T-cell (primary cell): ENCODE measurements at places on chromosomes 2 and 18.

DNA sequence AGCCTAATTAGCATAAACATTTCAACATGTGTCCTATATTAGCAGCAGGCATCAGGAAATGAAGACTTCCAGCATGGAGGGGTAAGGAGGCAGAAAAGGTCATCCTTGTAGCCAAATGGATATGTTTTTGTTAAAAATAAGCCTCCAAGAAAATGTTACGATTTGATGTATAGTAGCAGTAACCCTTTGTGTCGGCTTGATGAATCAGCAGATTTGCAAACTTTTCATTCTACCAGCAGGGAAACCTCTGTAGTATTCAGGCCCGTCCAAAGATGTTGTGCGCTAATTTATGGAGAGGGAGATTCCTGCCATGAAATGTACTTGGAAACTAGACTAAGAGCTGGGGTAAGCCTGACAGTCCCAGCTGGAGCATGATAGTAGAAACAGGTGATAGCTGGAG is 780.8 kb upstream of the KLHL29 start:
- H3K4me3 ChIP-seq, result no peak overlapping the region
- H3K27me3 ChIP-seq, result no peaks in the 10 kb centered on the region
- no peak overlapping the region for H3K27ac ChIP-seq
- no peak for DNase-seq
- no peaks in the 10 kb centered on the region for H3K4me1 ChIP-seq

- peaks cover 9% of the 10 kb centered on the region for H3K27me3 ChIP-seq
- no peak for DNase-seq
- no peak overlapping the region for H3K27ac ChIP-seq
- H3K36me3 ChIP-seq, result no peaks in the 10 kb centered on the region
- H3K4me1 ChIP-seq, result no peaks in the 10 kb centered on the region
These were observed 135.2 kb upstream of the HAAO start for GRCh38 chr2:42927334-42928160.

DNA sequence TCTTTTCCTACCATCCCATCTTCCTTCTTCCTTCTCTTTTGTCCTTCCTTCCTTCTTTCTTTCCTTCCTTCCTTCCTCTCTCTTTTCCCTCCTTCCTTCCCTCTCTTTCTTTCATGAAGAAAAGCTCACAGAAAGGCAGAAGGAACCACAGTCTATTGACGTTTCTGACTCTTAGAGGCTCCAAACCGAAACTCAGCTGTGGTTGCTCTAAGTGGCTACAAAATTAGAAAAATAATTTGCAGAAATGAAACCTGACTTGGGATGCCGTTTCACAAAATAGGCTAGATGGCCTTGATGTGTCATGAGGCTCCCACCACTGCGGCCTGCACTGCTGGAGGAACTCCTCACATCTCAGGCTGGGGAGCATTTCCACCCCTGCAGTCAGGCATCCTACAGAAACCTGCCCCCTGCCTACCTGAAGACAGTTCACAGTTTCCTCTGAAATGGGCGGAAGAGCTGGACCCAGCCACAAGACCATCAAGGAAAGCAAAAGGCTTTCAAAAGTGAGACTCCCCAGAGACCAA is 165.6 kb downstream of the SMAD7 start:
- H3K27ac ChIP-seq, result peak overlapping the region; percentile 17
- no peak for DNase-seq
- no peak overlapping the region for H3K4me3 ChIP-seq
- no peaks in the 10 kb centered on the region for H3K4me1 ChIP-seq
- no peaks in the 10 kb centered on the region for H3K36me3 ChIP-seq

GRCh38 chr2:37453027-37453426 is 108.6 kb downstream of the QPCT start:
- DNase-seq, result no peak
- H3K27me3 ChIP-seq, result no peaks in the 10 kb centered on the region
- H3K4me3 ChIP-seq, result peak overlapping the region; percentile 10
- H3K27ac ChIP-seq, result no peak overlapping the region

GRCh38 chr2:63743170-63743981 is 98.3 kb upstream of the UGP2 start:
- H3K4me1 ChIP-seq, result no peaks in the 10 kb centered on the region
- no peak for DNase-seq
- H3K4me3 ChIP-seq, result no peak overlapping the region
- H3K27me3 ChIP-seq, result no peaks in the 10 kb centered on the region
- H3K27ac ChIP-seq, result no peak overlapping the region
- no peaks in the 10 kb centered on the region for H3K36me3 ChIP-seq

DNA sequence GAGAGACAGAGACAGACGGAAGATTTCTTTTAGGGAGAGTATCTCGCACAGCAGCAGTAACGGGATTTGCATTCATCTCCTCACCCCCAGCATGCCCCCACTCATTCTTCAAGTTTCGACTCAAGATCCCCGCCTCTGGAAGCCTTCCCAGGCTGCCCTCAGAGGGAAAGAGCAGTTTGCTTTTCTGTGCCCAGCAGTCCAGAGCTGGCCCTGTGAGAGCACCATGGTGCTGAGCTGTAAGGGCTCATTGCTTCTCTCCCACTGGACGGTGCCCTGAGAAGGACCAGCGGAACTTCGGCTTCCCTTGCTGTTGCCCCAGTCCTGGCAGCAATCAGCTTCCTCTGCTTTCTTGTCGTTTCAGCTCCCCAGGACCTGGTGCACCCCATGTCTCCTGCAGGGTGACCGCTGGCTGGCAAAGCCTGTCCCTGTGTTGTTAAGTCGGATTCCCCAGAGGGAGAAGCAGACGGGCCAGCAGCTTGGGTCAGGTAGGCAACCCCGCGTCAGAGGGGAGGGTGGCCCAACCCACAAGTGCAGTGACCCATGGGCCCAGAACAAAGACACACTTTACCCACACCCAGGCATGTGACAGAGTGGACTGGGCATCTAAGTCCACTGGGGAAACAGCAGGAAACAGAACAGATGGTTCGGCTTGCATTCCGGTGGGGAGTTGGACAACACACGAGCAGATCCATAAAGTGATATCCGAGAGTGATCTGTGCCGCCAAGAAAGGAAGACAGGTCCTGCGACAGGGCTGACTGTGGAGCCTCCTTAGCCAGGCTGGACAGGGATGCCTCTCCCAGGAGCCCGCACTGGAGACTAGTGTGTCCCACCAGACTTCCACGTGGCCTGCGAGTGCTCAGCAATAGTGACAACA is 36.6 kb downstream of the TMEM177 start:
- H3K4me3 ChIP-seq, result no peak overlapping the region
- peaks cover 15% of the 10 kb centered on the region for H3K27me3 ChIP-seq
- DNase-seq, result no peak
- H3K4me1 ChIP-seq, result no peaks in the 10 kb centered on the region
- no peaks in the 10 kb centered on the region for H3K36me3 ChIP-seq

DNA sequence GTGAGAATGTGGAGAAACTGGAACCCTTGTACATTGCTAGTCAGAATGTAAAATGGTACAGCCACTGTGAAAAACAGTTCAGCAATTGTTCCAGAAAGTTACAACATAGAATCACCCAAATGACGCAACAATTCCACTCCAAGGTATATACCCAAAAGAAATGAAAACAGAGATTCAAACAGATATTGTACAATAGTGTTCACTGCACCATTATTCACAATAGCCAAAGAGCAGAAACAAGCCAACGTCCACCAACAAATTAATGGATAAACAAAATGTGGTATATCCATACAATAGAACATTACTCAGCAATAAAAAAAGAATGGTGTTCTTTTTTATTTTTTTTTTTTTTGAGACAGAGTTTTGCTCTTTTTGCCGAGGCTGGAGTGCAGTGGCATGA is 10.9 kb downstream of the CLASP1 start:
- H3K4me1 ChIP-seq, result peaks cover 6% of the 10 kb centered on the region
- H3K27me3 ChIP-seq, result no peaks in the 10 kb centered on the region
- H3K36me3 ChIP-seq, result no peaks in the 10 kb centered on the region
- no peak overlapping the region for H3K27ac ChIP-seq

DNA sequence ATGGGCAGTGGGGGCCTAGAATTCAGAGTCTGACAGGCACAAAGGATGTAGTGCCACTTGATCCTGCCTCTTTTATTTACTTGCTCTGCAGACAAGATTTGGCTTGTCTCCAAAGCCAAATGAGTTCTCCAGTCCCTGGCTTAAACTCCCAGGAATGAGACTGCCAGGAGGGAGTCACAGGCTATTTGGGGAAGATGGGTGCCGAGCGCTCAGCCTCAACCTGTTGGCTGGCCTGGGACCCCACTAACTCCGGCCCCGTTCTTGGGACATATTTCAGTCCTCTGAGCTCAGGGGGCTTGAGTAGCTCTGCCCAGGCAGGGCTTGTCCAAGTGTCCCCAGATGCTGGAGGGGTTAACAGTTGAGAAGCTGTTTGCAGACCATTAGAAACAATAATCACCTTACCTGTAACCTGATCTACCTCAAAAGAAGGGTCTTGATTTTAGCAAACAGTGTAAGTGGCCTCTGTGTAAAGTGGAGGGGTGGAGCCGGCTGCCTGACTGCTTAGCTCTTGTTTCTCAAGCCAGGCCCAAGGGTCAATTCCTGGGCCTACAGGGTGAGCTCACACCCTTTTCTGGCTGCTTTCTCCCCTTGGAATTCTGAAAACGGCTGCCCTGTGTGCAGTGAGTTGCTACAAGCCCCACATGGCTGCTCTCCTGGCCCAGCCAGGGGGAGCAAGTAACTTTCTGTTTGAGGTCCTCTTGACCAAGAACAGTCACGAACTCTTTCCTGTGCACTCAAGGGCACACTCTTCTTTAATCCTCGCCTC is 27.1 kb upstream of the FZD5 start:
- no peaks in the 10 kb centered on the region for H3K4me1 ChIP-seq
- H3K27me3 ChIP-seq, result no peaks in the 10 kb centered on the region
- no peaks in the 10 kb centered on the region for H3K36me3 ChIP-seq
- no peak overlapping the region for H3K4me3 ChIP-seq

- no peaks in the 10 kb centered on the region for H3K27me3 ChIP-seq
- H3K36me3 ChIP-seq, result no peaks in the 10 kb centered on the region
- H3K4me3 ChIP-seq, result no peak overlapping the region
- no peaks in the 10 kb centered on the region for H3K4me1 ChIP-seq
- DNase-seq, result no peak
These were observed 1795.7 kb upstream of the PIK3C3 start for GRCh38 chr18:40159141-40160017.

DNA sequence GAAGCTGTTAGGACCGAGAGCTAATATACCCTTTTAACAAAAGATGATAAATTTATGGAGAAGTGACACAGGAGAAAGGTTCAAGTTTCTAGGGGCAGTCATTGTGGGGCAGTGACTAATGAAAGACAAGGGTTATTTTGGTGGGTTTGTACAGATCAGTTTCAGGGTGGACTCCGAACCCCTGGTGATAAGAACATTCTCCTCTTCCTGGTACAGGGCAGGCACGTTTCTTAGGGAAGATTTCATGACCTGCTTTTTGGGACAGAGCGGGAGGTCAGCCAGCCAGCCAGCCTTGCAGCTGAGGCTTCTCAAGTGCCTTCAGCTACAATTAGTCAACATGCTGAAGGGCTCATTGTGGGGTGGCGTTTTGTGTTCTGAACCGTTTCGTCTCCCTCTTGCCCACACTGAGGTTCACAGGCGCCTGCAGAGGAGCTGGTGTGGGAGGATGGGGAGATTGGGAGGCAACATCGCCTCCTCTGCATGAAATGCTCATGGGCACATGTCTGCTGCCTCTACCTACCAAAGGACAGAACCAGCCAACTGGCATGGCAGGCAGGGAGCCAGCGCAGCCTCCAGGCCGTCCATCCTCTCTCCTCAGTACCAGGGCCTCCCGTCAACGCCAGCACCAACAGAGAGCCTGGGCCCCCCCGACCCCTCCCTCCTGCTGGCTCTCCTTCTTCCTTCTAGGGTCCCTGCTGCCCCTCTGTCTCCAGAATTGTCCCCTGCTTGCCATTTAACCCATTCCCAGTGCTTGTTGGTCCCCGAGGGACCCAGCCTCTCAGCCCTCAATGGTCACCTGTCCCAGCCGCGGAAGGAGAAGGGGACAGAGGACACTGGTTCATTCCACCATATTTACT is 9.6 kb downstream of the CHMP1B start:
- H3K27ac ChIP-seq, result no peak overlapping the region
- H3K36me3 ChIP-seq, result no peaks in the 10 kb centered on the region
- peaks cover 3% of the 10 kb centered on the region for H3K27me3 ChIP-seq
- H3K4me3 ChIP-seq, result no peak overlapping the region
- no peaks in the 10 kb centered on the region for H3K4me1 ChIP-seq

DNA sequence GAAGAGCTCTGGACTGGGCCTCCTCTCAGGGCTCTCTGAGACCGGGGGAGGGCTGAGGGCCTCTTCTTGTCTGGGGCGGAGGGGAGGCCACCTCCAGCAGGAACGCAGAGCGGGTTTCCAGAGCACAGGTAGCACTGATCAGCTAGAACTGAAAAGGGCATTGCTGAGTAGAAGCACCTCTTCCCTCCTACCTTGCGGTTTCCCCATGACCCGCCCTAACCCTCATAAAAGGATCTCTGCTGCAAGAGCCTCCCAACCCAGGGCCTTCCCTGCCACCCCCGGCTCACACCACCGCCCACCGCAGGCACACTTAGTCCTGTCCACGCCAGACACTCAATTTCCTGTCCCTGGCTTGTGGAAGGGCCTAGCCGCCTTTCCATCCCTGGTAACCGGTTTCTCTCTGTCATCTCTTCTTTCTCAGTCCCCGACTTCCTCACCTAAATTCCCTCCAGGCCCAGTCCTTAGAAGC is 966 bp downstream of the ADCY3 start:
- peak overlapping the region; percentile 83 for H3K4me3 ChIP-seq
- H3K27ac ChIP-seq, result no peak overlapping the region
- H3K27me3 ChIP-seq, result no peaks in the 10 kb centered on the region
- peak; percentile 52 for DNase-seq
- H3K36me3 ChIP-seq, result no peaks in the 10 kb centered on the region
- peaks cover 44% of the 10 kb centered on the region for H3K4me1 ChIP-seq

- H3K4me3 ChIP-seq, result no peak overlapping the region
- H3K36me3 ChIP-seq, result no peaks in the 10 kb centered on the region
- H3K4me1 ChIP-seq, result no peaks in the 10 kb centered on the region
- H3K27me3 ChIP-seq, result no peaks in the 10 kb centered on the region
- no peak overlapping the region for H3K27ac ChIP-seq
- DNase-seq, result no peak
These were observed 33.0 kb upstream of the DLX1 start for GRCh38 chr2:172052000-172052983.

- H3K4me1 ChIP-seq, result peaks cover 30% of the 10 kb centered on the region
- DNase-seq, result peak; percentile 24
- H3K27ac ChIP-seq, result peak overlapping the region; percentile 27
- no peaks in the 10 kb centered on the region for H3K27me3 ChIP-seq
These were observed 28.3 kb upstream of the NT5DC4 start for GRCh38 chr2:112692495-112692911.

DNA sequence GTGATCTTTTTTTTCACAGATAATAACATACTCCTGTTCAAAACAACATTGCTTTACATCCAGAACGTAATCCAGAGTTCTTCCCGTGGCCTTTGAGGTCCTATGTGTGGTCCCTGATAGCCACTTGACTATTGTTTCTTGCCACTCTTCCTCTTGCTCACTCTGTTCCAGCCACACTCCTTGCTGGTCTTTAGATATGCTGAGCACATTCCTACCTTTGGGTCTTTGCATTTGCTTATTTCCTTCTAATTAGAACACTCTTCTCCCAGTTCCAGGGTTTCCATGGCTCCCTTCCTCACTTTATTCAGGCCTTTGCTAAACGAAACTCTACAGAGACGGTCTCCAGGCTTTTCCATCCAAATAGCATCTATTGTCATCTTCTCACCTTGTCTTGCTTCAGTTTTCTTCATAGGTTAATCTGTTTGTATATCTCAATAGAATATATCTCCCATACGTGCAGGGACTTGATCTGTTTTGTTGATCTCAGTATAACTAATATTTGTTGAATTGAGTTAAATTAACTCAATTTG is 59.9 kb downstream of the ACSL3 start:
- DNase-seq, result no peak
- no peaks in the 10 kb centered on the region for H3K4me1 ChIP-seq
- no peak overlapping the region for H3K4me3 ChIP-seq

GRCh38 chr2:169748319-169748718 is 14.7 kb downstream of the KLHL23 start:
- H3K36me3 ChIP-seq, result no peaks in the 10 kb centered on the region
- H3K4me3 ChIP-seq, result no peak overlapping the region
- no peaks in the 10 kb centered on the region for H3K4me1 ChIP-seq
- H3K27ac ChIP-seq, result no peak overlapping the region
- no peaks in the 10 kb centered on the region for H3K27me3 ChIP-seq
- no peak for DNase-seq
